RCC 7860 (cell line): ENCODE measurements at places on chromosomes 13 and 19.
A peak's percentile ranks its signal among the peaks of the same experiment; 100 is the strongest.

GRCh38 chr19:2648528-2648937, 54.0 kb downstream of the GNG7 start:
- peak; percentile 61 for DNase-seq

DNA sequence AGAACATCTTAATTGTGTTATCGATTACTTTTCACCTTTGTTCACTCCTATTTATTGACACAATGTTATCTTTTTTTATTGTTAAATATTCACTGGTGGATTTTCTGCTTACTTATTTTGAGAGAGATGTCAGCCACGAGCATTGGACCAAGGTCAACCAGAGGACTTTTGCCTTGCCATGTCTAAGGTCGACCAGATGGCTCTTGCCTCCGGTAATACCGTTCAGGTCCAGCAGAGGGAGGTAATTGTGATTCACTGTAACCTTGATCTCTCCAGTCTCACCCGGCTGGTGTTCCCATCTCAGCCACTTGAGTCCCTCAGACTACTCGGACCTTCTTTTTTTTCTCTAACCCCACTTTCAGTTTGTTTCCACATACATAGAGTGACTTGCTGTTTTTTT, 1438.1 kb downstream of the UQCRFS1 start:
- DNase-seq = no peak

GRCh38 chr13:53100394-53101063, 71.9 kb downstream of the OLFM4 start:
- DNase-seq = no peak

DNA sequence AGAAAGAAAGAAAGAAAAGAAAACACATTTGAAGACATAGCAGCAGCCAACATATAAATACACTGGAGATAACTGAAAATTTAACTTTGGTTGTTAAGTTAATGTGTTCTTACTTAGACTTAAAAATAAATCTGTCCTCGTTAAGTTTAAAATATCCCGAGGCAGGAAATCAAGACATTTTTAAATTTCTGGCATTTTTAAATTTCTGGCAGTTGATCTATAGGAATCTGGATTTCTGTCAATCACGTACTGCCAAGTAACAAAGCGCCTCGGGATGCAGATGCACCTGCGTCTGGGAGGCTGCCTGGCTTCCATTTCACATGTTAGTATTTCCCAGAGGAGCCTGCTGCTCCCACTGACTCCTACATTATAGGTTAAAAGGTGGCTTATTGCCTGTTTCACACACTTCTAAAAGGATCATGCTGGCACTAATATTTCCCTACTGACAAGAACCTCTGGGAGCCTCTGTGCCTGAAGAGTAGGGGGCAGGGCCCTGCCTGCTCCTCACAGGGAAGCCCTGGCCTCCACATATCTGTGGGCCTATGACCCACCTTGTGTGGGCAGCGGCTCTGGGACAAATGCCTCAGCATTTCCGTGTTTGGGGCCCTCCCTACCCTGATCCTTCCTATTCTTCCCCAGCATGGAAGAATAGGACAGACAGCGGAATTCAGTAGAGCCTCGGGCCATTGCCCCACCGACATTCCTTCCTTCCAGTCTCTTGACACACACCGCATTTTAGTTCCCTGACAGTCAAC, 62.8 kb upstream of the ATP12A start:
- no peak for DNase-seq

GRCh38 chr19:40136818-40137217, 46.1 kb upstream of the ZNF780A start:
- DNase-seq = no peak

DNA sequence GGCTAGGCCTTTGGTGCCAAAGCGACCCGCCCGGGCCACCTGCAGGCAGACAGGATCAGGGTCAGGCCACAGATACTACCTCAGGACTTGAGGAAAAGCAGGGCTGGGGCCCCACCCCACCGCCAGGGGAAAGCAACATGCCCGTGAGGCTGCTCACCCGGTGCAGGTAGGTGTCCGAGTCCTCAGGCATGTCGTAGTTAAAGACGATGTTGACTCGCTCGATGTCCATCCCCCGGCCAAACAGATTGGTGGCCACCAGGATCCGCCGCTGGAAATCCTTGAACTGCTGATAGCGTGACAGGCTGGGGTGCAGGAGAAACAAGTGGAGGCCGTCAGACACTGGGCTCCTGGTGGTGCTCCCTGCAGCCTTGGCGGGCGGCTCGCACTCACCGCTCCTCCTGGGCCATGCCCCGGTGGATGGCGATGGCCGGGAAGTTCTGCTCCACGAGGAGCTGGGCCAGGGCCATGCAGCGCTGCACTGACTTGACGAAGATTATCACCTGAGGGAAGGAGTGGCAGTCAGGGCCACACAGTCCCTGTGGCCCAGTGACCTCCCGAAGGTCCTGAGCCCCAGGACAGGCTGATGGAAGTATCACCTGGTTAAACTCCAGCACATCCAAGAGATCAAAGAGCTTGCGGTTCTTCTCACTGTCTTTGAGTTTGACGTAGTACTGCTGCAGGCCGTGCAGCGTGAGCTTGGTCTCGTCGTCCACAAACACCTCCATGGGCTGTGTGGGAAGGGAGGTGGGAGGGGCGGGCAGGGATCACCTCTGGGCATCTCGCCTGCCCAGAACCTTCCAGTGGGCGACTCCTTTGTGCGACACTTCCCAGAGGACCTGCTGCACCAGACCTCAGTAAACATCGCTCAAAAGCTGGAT, 9.8 kb downstream of the DDX39A start:
- no peak for DNase-seq

DNA sequence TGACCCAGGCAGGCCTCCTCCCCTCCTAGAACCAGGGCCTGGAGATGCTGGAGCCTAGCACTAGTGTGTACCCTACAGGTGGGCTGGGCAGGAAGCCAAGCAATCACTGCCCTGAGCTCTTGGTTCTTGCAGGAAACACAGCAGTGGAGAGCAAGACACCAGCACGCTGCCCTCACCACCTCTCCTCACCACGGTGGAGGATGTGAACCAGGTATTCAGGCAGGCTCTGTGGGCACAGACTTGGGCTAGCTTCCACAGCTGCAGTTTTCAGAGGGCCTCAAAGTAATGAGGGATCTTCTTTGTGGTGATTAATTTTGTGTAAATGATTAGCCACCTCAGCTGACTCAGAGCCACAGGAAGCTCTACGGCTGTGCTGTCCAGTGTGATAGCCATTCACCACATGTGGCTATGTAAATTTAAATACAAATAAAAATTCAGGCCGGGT, 13.6 kb upstream of the GPI start:
- DNase-seq = peak; percentile 73

GRCh38 chr13:23105051-23105450, 75.7 kb upstream of the SGCG start:
- DNase-seq = no peak

- DNase-seq = no peak
Measured at GRCh38 chr13:34430294-34430693, 511.8 kb upstream of the NBEA start.
